A172 (cell line): ENCODE measurements at places on chromosomes 2 and 18. TPM values are rescaled to one million over a fixed set of nuclear protein-coding genes. Genes with fewer than 3 reads are reported as not detected.

Gene PHOSPHO2
- 12.6 and 13.5 TPM in 2 replicates for total RNA-seq

Gene EPHA4
- 28.1 and 32.9 TPM in 2 replicates for total RNA-seq

Gene DUSP19
- total RNA-seq = 2.5 and 3.2 TPM in 2 replicates

Gene ZNF385B
- total RNA-seq = 0.22 TPM in 1 of 2 replicates, not detected in the other

Gene IL36A
- not detected in 2 replicates for total RNA-seq

Gene CYP26B1
- total RNA-seq = 0.02 and 0.12 TPM in 2 replicates

Gene MEP1B
- total RNA-seq = not detected in 2 replicates

Gene LHCGR
- not detected in 2 replicates for total RNA-seq

Gene CHRNG
- not detected in 2 replicates for total RNA-seq
